Mucosa of descending colon (tissue), 3 donors: ENCODE measurements at places on chromosomes 16 and 17. TPM values are rescaled to one million over a fixed set of nuclear protein-coding genes. Genes with fewer than 3 reads are reported as not detected.

DNA sequence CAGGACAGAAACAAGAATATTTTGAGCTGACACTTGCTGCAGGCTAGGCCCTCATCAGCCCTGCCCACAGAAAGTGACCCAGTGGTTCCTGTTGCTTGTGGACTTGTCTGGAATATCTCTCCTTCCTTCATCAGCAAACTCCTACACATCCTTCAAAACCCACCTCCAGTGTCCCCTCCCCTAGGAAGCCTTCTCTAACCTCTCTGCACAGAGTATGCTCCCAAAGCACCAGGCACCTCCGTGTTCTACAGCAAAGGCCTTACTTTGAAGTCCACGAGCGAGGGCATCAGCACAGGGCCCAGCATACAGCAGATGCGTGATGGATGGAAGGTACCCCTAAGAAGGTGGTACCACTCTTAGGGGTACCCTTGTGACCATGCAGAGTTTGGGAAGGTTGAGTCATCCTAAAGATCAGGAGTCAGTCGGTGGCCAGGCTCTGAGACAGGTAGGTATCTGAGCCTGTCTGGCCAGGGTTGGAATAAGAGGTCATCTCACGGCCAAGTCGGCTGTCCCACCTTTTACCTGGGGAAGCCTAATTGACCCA lies 2.0 kb downstream of the CCDC102A start:
- no peak for DNase-seq

DNA sequence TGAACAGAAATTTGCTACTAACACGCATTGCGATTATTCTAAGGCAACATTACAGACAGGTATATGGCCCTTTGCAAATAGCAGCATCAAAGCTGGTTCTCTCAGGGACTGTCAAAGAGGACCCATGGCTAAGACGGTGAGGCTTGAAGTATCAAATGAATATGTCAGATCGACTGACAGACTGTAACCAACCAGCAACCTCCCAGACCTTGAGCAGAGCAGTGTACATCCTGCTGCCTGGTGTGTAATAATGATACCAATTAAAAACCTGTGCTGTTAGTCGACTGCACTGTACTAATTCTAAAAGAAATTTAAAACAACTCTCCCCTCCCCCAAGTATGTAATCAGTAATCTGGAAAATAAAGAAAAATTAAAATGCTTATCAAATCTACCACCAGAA lies 35.9 kb upstream of the GHDC start:
- DNase-seq, result no peak

TMEM114 gene
- not detected for total RNA-seq

DNA sequence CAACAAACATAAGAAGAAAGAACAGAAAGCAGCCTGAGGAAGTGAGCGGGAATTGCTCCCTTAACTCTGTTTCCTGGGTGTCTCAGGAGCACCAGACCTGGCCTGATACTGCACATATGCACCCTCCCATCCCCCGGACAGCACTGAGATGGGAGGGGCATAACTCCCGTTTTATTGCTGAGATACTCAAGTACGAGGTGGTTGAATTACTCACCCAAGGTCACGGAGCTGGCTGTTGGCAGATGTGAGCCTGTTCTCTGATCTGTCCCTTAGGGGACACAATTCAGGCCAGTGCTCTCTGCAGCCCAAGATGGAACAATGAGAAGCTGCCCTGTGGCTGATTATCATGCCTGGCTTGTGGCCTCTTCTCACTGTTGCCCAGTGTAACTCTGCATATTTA lies 9.1 kb upstream of the MED9 start:
- DNase-seq, result peak; percentile 80

DHRS7C gene
- total RNA-seq, result not detected
